ENCODE measurements at places on chromosomes 2 and 18.

- DNase-seq = no peak
Observed at GRCh38 chr2:25328152-25329085, 13.3 kb downstream of the DNMT3A start.

- no peak for DNase-seq
Observed at GRCh38 chr2:23002234-23002633, 382.7 kb upstream of the KLHL29 start.

- peak; percentile 42 for DNase-seq
Observed at GRCh38 chr2:74440378-74441169, 1.2 kb downstream of the RTKN start.

GRCh38 chr2:102141970-102142828 is at the start of gene IL1R1:
IL1R1 (plus strand) TSS chr2:102142746; CDS start chr2:102157725, 14,979 bp downstream.
- no peak for DNase-seq

- DNase-seq = no peak
Observed at GRCh38 chr2:13676269-13676668, 956.2 kb upstream of the LRATD1 start.

DNA sequence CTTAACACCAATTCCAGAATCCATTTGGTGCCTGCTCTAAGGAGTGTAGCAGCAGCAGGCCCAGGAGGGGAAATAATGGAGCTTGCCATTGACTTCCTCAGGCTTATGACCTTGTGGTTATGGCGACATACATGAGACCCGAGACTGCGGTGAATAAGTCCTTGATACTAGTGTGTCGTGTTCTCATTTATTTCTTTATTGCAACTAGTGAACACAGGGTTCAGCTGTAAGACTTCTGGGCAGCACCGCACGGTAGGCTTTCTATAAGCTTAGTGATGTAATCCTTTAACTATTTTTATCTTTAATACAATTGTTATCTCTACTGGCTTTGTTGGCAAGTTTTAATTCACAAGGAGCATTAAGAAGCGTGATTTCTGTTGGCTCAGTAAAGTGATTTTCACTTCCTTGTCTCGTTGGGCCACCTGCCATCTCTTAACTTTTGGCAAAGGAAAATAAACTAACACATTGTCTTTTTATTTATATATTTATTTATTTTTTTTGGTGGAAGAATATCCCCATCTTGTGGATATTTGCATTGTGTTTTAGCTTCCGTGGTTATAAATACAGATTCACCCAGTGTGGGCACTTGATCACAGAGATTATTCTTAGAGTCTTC is 139.8 kb downstream of the LTBP1 start:
- no peak for DNase-seq

- DNase-seq = no peak
Observed at GRCh38 chr2:218471036-218471435, 52.1 kb downstream of the VIL1 start.

GRCh38 chr2:81481994-81482368 is 1177.4 kb upstream of the LRRTM1 start:
- DNase-seq = no peak

GRCh38 chr2:151374436-151374835 is 17.0 kb downstream of the TNFAIP6 start:
- DNase-seq = no peak

DNA sequence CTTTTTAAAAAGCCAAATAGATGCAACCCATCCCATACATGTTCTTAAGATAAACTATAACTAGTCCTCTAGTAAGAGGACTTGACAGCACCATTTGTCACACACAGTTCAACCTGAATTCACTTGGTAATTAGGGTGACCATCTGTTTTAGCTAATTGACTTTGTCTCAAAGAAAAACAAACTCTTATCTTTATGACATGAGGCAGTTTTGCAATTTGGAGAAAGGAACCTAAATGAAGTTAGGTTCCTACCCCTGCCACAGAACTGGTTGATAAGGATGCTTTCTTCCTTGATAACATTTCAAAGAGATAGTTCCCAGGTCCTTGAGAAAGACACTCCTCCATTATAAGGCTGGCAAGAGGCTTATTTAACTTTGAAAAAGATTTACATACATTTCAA is 57.4 kb upstream of the LRRTM1 start:
- DNase-seq = no peak

DNA sequence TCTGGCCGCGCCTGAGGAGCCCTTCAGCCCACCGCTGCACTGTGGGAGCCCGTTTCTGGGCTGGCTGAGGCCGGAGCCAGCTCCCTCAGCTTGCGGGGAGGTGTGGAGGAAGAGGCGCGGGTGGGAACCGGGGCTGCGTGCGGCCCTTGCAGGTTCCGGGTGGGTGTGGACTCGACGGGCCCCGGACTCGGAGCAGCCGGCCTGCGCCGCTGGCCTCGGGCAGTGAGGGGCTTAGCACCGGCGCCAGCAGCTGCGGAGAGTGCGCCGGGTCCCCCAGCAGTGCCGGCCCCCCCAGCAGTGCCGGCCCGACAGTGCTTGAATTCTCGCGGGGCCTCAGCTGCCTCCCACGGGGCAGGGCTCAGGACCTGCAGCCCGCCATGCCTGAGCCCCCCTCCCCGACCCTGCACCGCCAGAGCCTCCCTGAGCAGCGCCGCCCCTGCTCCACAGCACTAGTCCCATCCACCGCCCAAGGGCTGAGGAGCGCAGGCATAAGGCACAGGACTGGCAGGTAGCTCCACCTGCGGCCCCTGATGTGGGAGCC is 534.2 kb downstream of the ZNF804A start:
- DNase-seq = no peak

GRCh38 chr2:118062669-118063068 is 25.6 kb upstream of the INSIG2 start:
- DNase-seq = no peak
